ENCODE measurements at places on chromosomes 2 and 18.

- DNase-seq = no peak
These were observed 1483.4 kb upstream of the ZEB2 start for GRCh38 chr2:146003337-146003736.

DNA sequence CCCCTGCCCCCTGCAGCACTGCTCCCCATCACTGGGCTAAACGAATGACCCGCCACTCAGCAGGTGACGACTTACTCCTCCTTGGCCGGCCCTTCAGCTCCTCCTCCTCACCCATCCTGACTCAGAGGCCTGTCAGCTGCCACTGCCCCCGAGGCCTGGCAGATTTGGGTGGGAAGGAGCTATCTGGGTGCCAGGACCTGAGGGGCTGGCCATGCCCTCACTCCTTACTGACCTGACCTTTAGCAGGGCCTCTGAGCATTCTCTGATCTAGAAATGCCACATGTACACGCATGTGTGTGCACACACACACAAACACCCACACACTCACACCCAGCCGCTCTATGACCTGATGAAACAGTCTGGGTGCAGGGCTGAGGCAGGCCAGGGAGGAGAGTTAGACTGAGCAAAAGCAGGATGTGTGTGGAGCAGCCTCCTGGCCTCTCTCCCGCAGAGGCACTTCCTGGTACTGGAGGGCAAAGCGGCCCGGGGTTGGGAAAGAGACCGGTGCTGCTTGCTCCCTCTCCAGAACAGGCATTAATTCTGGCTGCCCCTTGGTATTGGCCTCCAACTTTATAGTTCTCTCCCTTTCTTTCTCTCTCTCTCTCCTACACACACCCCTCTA, 68.0 kb downstream of the ZFP36L2 start:
- no peak for DNase-seq

DNA sequence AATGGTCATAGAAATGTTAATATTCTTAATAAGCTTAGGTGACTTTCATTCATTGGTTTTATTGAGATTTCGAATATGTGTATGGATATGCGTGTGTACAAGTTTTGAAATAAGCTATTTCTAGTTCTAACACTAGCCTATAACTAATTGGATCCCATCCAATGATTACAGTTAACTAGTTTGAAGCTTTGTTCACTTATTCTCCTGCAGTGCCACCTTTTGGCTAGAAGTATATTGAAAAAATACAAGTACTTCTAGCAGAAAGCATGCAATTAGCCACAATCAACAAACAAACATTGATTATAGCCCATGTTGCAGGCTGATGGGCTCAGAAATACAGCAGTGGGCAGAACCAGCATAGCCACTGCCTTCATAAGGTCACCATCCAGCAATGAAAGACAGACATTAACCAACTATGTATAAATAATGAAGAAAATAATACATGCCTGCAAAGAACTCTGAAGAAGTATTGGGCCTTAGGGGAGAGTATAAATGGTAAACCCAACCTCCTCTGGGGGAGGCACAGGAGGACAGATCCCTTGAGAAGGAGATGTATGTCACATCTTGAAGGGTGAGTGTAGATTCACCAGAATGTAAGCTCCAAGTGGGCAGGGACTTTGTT, 5.1 kb upstream of the PIEZO2 start:
- DNase-seq = no peak

DNA sequence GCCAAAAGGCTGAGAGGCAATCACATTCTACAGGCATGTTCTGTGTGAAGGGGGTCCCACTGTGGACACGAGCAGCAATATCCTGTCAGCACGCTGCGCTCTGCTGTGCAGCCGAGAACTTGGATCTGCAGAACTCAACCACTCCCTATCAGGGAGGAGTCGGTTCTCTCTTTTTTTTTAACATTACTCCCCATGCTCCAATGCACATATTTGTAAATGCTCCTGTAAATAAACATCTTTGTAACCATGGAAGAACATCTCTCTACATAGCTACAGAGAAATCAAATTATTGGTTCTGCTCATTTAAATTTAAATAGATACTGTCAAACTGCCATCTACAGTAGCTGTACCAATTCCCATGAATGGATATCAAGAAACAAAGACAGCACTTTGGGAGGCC, 3.0 kb upstream of the ANKRD23 start:
- DNase-seq = no peak

- no peak for DNase-seq
These were observed 100.1 kb downstream of the HRH4 start for GRCh38 chr18:24560511-24560981.

DNA sequence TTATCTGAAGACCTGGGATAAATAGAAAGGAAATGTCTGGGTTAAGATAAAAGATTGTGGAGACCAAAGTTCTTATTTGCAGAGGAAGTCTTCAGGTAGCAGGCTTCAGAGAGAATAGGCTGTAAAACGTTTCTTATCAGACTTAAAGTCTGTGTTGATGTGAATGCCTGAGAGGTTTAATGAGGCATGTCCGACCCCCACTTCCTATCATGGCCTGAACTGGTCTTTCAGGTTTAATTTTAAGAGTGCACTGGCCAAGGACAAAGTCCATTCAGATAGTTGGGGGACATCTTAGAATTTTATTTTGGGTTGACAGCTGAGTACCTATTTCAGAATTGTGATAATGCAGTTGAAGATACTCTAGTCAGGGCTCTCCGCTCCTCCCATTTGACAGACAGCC, 92.1 kb downstream of the ATL2 start:
- DNase-seq = no peak

DNA sequence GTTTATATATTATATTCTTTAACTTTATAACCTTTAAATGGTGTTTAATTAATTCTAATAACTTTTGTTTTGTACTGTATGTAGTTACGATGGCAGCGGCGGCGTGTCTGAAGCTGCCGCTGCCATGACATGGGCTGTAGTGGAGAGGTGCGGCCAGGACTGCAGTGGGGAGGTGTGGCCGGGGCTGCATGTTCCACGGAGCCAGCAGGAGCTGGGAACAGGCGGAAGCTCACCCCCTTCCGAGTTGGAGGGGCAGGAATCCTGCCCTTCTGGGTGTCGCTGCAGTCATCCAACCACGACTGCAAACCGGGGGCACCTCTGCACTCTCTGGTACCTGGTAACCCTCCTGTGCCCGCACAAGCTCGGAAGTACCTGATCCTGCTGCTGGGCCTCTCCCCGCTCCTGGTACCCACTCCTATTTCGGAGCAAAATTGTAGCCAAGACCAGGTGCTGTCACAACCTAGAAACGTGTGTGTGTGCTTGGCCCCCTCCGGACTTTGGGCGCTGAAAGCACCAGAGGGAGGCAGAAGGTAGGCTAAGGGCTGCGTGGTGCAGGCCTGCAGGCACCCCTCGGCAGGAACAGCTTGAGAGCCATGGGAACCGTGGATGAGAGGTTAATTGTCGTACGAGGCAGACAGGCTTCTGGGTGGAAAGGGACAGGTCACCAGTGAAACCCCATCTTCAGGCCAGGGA, 1329.7 kb upstream of the SLC39A10 start:
- DNase-seq = no peak

GRCh38 chr18:189254-189653, 30.9 kb downstream of the USP14 start:
- DNase-seq = no peak

GRCh38 chr2:105815401-105815800, 70.7 kb downstream of the NCK2 start:
- no peak for DNase-seq

- no peak for DNase-seq
These were observed 65.9 kb upstream of the FAM98A start for GRCh38 chr2:33665039-33665438.

DNA sequence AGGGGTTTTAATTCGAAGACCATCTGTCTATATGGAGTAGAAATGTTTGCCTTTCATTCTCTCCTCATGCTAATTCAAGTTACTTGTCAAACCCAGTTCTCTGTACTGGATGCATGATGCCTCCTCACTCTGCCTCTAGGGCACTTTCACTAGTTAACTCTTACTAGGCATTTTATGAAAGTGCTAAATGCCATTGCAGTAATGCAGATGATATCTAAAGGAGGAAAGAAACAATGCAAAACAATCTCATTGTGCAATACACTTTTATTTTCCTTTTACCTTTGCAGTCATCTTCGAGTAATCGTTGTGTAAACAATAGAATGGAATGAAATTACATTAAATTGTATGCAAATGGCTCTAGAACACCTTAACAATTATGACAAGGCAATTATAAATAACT, 293.6 kb downstream of the STK39 start:
- no peak for DNase-seq

DNA sequence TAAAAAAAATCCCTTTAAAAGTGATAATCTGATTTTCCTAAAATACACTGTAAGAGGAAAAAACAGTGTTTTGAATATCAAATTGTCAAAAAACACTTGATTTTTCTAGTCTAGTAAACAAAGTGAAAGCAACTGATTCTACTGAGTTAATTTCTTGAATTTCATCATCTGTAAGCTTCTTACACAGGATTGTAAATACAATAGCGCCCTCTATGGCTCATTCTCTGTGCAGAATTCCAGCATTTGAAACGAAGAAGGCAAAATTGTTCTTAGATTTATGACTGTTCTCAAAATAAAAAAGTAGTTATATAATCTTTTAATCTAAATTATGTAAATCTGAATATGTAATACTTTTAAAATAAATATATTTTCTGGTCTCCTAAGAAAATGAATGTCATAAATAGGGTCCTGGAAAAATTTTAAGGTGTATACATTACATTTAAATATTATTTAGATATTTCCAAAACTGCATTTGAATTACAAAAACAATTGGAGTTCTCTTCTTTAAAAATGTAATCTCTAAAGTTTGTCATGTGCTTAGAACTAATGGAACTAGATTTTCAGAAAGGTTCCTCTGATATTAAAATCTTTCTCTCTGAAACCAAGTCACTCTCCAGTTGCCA, 176.9 kb upstream of the MC4R start:
- no peak for DNase-seq

- no peak for DNase-seq
These were observed 7.9 kb upstream of the CFAP36 start for GRCh38 chr2:55511508-55512124.

DNA sequence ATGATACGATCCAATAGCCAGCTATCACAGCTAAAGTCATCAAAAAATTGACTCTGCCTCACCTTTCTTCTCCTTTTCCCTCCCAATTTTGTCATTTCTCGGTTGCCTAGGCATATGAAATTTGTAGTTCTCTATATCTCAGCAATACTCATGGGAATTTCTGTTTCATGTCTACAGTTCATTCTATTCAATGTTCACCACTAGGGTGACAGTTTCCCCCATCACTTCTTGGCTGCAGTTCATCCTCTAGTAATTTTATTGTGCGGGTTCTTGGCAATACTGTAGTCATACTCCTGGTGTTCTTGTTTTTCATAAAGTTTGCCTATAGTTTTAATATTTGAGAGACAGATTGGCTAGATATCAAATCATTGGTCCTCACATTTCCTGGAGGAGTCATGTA, 872.2 kb upstream of the ID2 start:
- DNase-seq = no peak

GRCh38 chr2:120791962-120792297, 56.3 kb downstream of the GLI2 start:
- DNase-seq = no peak

GRCh38 chr2:172970660-172971059, 105.0 kb upstream of the MAP3K20 start:
- DNase-seq = no peak

GRCh38 chr2:165193178-165193777, 10.6 kb downstream of the SCN3A start:
- no peak for DNase-seq

DNA sequence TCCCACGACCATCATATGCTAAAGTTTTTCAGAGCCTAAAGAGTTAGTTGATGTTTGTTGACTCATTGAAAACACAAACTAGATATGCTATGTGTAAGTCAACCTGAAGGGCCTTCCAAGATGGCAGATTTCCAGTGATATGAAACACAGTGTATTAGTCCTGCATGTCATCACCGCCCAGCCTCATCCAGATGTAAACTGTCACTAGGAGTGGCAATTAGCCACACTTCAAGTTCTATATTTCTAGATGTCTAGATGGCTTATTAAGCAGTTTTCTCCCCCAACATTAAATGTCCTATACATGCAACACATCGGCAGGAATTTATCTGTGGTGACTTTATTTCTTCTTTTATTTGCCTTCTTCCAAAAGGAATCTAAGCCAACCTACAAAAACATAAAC, 444.1 kb upstream of the SMIM21 start:
- no peak for DNase-seq

DNA sequence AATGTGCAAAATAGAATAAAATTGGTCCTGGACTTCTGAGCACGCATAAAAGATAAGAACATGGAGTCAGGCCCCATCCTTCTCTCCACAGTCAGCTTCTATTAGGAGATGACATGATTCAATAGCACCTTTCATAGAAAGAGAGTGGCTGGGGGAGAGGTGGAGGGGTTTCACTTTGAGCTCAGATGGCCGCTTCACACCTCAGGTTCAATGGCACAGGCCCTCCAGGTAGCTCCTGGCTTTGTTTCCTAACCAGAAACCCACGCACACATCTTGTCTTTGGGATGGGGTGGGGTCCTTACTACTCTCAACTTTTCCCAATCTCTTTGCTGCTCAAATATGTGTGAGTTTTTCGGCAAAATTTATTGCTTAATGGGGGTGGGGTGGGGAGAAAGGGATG, 332.3 kb downstream of the CLIP4 start:
- no peak for DNase-seq

GRCh38 chr18:36610661-36611060, 218.1 kb downstream of the TPGS2 start:
- no peak for DNase-seq

DNA sequence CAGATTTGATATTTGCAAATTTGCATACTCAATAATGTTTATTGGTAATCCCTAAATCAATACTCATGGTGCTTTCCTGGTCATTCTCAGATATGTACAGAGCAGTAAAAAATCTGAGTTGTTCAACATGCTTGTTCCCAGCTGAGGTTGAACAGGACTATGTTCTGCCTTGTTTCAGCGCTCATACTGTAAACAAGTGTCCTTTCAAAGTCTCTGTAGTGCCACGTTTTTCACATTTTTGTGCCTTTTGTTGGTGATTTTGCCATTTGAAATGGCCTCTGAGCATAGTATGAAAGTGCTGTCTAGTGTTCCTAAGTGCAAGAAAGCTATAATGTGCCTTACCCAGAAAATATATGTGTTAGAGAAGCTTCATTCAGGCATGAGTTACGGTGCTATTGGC, 16.0 kb upstream of the GATA6 start:
- no peak for DNase-seq

DNA sequence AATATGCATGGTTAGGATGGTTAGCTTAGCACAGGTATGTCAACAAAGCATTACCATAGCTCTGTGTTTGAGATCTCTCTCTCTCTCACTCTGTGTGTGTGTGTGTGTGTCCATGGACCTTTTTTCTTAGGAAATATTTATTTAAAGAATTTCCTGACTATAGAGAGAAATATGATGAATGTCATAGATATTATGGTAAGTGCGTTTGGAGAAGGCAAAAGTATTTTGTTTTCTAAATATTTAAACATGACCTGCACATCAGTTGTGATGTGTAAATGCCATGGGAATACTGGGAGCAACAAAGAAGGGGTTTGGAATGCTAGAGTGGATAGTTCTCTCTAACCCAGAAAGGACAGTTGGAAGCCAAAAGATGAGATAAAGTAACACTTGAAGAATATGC, 3.9 kb upstream of the TMEM178A start:
- DNase-seq = no peak
